ENCODE measurements at places on chromosomes 5 and 9.

DNA sequence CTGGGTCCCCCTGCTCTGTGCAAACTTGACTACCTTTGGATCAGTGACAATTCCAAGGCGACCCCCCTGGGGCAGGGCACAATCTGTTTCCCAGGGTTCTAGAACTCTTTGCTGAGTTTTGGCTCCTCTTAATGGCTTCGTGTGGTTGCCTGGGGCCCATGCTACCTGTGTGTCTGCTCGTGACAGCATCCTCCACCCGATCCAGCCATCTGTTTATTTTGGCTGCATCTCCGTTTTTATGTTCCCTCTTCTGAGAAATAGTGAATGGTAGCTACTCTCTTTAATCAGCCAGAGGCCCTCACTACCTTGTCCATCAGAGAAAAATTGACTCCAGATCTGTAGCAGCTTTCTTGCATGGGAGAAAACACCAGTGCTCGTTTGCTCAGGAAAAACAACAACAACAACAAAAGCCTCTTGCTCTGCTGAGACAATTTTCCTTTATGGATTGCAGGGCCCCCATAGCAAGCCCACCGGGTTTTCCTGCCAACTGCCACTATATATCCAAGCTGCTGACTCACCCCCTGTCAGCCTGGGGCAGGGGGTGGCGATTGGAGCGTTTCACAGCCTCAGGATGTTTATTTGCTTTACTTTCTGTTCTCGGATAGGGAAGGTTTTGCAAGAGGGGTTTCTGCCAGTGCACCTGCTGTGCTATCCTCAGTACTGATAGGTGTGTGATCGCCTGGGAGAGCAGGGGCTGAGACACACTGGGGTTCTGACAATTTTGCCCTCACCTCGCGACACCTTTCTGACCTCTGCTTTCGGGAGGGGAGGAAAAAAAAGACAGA is 607.8 kb downstream of the BNC2 start:
- DNase-seq = no peak
- no peaks in the 10 kb centered on the region for H3K36me3 ChIP-seq
- no peaks in the 10 kb centered on the region for H3K27me3 ChIP-seq
- peaks cover 1% of the 10 kb centered on the region for H3K4me1 ChIP-seq

DNA sequence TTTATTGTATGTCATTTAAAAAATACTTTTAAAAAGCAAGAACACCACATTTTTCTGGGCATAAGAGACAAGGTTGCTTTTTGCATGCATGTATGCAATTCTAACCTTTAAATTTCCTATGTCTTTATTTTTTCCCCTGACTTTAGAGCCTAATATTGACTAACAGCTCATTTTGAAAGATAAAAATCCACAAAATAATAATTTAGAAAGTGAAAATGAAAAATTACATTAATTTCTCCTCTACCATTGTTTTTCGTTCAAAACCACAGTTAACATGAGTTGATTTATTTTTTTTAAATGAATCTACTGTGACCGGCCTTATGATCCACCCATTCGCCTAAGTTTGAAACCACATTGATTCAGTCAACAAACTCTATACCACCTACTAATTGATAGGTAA is 137.5 kb upstream of the CDKN2B start:
- H3K4me3 ChIP-seq = no peak overlapping the region
- no peak overlapping the region for H3K27ac ChIP-seq
- H3K4me1 ChIP-seq = no peaks in the 10 kb centered on the region
- H3K36me3 ChIP-seq = no peaks in the 10 kb centered on the region
- no peak for DNase-seq
- H3K27me3 ChIP-seq = peaks cover 7% of the 10 kb centered on the region

GRCh38 chr9:132648685-132649084 is 21.1 kb downstream of the DDX31 start:
- no peak overlapping the region for H3K27ac ChIP-seq
- H3K36me3 ChIP-seq = peaks cover 54% of the 10 kb centered on the region
- no peaks in the 10 kb centered on the region for H3K4me1 ChIP-seq
- DNase-seq = no peak
- H3K27me3 ChIP-seq = no peaks in the 10 kb centered on the region
- no peak overlapping the region for H3K4me3 ChIP-seq

DNA sequence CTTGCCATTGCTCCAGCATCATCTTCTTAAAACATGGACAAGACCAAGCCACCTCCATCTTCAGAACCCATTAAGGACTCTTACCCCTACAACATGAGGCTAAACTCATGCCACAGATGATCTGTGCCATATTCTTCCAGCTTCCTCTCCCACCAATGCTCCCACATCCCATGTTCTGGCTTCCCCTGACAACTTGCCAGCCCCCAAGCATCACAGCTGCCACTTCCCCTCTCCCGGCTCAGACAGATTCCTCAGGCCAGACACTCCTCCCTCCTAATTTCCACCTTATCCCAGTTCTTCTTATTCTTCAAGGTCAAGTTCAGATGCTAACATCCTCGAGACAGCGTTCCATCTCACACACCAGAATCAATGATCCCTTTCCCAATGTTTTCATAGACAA is 57.8 kb downstream of the ANKH start:
- no peak for DNase-seq
- no peak overlapping the region for H3K27ac ChIP-seq
- H3K27me3 ChIP-seq = no peaks in the 10 kb centered on the region
- H3K36me3 ChIP-seq = no peaks in the 10 kb centered on the region
- peaks cover 4% of the 10 kb centered on the region for H3K4me1 ChIP-seq

GRCh38 chr5:1016036-1016435 is 7.4 kb downstream of the NKD2 start:
- DNase-seq = no peak
- H3K36me3 ChIP-seq = no peaks in the 10 kb centered on the region
- H3K4me1 ChIP-seq = no peaks in the 10 kb centered on the region
- H3K4me3 ChIP-seq = no peak overlapping the region
- H3K27ac ChIP-seq = no peak overlapping the region
